ENCODE measurements at places on chromosomes 4 and X. TPM values are rescaled to one million over a fixed set of nuclear protein-coding genes. Genes with fewer than 3 reads are reported as not detected.

Gene SPIN2A
- 0.46 TPM for total RNA-seq

Gene CYBB
- total RNA-seq, result 64.1 TPM

Gene TMEM150C
- total RNA-seq, result 113 TPM

Gene SLC25A43
- total RNA-seq, result 3.4 TPM

DNA sequence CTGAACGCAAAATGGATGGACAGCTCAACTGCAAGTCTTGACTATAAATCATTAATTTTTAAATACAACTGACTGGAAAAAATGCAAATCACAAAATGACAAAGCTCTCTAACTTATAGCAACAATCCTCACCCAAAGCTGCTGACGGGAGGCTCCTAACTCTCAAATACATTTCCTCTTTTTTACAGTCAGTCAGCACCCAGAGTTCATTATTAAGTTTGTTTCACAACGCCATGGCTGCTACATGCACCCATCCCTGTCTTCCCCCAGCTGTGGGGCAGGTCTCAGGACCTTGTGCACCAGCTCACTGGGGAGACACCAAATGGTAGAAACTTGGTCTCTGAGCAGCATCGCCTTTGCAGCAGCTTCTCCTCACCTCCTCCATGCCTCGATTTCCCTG lies 97.6 kb downstream of the SLC34A2 start:
- DNase-seq, result no peak

All from adrenal gland (tissue), 19 donors.